ENCODE measurements at places on chromosomes 2 and 18.

GRCh38 chr2:45962177-45962921 is 310.9 kb downstream of the PRKCE start:
- DNase-seq = no peak

DNA sequence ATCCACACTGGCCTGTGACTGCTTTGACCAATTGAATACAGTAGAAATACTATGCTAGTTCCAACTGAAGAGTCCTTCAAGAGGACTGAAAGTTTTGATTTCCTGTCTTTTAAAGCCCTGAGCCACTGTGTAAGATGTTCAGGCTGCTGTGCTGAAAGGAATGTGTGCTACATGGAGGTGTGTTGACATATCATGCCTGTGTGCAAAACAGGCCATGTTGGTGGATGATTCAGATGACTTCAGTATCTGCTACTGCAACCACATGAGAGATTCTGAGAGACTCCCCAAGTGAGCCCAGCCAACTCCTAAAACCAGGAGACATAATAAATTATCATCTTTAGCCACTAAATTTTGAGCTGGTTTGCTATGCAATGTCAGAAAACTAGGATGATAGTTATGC is 662.9 kb downstream of the ZEB2 start:
- no peak for DNase-seq

DNA sequence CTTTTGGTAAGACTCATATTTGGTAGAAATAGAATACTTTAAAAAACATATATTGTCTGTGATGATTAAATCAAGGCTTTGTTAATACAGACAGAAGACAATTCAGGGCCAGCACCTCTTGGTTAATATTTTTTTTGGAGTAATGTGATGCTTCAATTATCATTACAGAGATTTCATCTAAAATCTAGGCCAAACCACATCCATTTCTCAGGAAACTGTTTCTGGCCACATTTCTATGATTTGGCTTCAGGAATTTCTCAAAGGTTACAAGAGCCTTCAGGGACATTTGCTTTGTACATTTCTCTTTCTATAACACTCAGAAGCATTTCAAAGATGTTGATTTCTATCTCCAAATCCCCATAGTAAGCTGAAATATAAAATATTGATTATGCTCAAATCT is 614.9 kb downstream of the LRP1B start:
- no peak for DNase-seq

GRCh38 chr2:8442833-8443486 is 238.9 kb upstream of the ID2 start:
- no peak for DNase-seq

DNA sequence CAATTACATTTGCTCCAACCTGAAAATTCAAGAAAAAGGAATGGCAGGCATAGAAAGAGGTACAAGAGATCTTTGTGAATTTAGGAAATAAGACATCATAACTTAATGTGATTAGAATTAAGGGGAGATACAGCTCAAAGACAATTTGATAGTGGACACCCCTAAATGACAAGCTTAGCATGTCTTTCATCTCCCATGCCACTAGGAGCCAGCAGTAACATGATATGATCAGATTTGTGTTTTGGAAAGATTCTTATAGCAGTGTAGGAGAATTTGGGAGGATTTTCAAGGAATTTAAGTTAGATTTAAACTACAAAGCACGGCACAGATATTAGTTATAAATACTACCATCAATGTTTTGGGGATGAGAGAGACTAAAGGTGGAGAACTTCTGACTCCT is 340.8 kb downstream of the RDH14 start:
- DNase-seq = no peak

- DNase-seq = no peak
These were observed 5.7 kb upstream of the MARCO start for GRCh38 chr2:118936306-118936705.

DNA sequence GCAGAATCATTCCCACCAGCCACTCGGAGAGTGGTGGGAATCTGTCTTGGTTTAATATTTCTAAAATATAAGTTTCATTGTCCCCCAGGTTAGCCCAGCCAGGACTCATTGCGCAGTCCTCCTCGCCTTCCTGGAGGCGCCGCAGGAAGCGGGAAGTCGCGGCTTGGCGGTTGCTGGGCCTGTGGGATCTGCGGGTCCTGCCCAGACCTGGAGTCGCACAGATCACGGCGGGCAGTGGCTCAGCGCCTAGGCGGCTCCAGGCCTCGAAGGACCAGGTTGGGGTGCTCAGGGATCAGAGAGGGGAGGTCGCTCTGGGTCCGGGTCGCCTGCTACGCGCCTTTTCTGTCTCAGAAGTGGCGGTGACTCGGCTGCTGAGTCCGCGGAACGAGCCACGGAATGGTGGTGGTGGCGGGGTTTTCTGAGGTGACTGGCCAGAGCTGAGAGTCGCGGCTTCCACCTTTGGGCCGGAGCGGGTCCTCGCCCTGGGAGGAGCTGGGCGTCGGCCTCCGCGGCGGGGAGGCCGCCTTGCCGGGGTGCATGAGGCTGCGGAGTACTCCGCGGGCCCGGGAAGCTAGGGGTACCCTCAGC is 2.6 kb downstream of the HOXD3 start:
- no peak for DNase-seq

DNA sequence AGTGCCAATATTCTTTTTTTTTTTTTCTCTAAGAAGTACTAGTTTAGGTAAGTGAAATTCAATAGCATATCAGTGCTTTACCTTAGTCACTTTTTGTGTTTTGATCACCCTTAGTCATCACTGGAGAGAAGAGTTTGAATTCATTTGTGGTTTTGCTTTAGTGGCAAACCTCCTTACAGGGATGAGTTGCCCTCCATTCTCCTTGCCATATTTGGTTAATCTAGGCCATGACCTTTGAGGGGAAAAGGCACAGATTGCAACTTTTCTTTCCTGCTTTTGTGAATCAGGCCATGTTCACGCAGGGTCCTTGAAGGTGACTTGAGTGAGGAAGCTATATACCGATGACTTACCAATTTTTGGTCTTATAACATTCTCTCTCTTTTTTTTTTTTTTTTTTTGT is 34.4 kb downstream of the PLEKHA3 start:
- peak; percentile 31 for DNase-seq

DNA sequence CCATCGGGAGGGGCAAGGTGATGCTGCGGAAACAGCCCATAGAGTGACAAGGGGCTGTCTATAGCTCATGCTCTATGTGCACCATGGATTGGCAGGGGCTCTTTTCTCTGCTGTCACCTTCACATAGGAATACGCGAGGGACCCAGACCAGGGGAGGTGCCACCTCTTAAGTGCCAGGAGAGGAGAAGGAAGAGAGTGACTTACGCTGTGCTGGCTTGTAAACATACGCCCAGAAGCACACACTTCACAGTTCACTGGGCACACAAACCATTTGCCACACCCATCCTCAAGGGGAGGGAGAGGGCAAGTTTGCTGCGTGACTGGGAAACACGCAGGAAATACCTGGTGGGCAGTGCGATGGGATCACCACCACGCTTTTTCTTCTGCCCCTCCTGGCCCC is 65.1 kb upstream of the GPR45 start:
- no peak for DNase-seq

DNA sequence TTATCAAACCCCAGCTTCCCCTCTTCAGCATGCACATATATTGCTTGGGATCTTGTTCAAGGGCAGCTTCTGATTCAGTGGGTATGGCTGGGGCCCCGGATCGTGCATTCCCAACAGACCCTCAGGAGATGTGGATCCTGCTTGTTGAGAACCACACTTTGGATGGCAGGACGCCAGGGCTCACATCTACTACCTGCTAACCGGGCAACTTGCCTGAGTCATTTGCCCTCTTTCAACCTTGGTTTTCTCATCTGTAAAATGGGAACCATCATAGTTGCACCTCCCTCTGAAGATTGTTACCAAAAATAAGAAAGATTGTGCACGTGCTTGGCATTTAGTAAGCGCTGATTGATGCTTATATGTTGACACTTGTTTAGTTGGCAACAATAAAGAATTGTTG is 154.6 kb downstream of the ACKR3 start:
- DNase-seq = no peak

DNA sequence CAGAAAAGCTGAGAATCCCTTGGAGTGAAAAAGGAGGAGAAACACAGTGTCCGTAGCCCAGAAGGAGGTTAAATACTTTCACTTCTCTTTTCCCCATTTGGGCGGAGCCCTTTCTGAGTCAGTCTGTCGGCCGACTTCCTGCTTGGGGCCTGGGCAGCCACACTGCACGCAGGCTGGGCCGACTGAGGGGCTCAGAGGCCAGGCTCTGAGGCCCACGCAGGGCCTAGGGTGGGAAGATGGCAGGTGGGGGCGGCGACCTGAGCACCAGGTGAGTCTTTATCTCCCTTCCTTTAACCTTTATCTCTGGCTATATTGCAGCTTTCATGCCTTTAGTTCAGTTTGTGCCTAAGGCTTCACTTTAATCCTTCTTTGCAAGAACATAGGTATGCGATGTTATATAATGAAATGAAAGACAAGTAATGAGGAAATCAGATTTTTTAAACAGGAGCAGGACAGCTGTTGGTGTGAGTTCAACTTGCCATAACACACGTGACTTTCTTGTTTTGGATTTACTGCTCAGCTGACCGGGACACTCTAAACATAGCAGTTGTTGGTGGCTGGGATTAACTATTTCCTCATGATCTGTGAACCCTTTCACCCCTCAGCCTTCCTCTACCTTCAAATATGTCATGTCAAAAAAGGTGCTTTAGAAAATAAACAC is at the start of gene SP100:
Gene SP100 (plus strand): TSS at position 141 of the 661 bp plus-strand sequence. CDS start 96 bp downstream, at position 237.
- DNase-seq = peak; percentile 82

DNA sequence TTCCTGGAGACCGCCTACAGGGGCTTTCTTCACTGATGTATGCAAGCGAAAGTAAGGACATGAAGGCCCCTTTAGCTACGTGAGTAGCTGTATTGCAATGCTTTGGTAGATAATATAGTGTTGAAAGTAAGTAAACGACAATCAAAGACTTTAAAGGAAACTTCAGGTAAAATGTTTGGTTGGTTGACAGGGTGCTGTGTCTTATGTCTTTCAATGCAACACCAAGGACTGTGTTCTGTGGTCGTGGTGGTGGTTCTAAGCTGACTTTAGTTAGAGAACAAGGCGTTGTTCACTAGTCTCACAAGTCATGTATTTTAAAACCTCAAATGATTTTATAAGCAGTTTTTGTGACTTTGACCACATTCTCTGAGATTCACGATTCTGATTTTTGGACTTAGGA is 58.0 kb upstream of the CABYR start:
- no peak for DNase-seq

- DNase-seq = no peak
These were observed 742.6 kb upstream of the HS6ST1 start for GRCh38 chr2:129061069-129061768.

DNA sequence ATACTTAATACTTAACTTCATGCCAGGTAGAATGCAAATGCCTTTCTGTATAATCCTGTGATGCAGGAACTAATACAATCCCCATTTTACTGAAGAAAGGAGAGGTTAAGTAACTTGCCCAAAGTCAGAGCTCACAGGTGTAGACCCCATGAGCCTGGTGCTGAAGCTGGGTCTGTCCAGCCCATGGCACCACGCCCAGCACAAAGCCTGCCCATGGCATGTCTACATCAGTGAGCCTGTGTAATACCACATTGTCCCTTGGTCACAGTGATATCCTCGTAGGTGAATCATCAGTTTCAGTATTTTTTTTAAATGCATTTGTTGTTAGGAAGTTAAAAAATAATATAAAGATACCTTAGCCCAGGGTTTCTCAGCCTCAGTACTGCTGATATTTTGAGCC is 69.9 kb upstream of the MCFD2 start:
- peak; percentile 34 for DNase-seq

DNA sequence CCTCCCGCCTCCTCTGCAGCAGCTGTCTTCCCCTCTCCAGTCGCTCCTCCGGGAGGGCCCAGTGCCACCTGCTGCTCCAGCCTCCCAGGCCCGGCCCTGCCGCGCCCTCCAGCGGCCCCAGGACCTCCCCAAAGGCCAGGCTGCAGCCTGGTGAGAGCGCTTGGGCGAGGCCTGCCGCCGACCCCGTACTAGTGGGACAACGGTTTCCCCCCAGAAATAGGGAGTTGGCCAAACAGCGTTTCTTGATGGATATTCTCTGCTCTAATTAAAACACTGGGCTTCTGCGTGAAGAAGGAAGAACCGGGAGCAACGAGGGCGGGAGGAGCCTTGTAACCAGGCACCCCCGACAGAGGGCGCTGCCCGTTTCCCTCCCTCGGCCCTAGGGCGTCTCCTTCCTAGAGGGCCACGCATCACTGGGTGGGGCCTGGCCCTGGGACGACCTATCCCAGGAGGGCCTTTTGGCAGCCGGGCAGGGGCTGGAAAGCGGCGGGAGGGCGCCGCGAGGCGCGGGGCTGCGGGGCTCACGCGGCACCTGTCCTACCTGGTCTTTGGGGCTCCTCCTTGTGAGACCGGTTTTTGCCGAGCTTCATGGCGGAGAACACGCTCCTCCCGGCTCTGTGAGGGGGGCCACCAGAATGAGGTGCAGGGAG is 25.4 kb upstream of the OTOF start:
- peak; percentile 86 for DNase-seq

- DNase-seq = no peak
These were observed 871.8 kb downstream of the SUCLG1 start for GRCh38 chr2:83587309-83587708.

- no peak for DNase-seq
These were observed 21.9 kb upstream of the TET3 start for GRCh38 chr2:73962798-73963197.

DNA sequence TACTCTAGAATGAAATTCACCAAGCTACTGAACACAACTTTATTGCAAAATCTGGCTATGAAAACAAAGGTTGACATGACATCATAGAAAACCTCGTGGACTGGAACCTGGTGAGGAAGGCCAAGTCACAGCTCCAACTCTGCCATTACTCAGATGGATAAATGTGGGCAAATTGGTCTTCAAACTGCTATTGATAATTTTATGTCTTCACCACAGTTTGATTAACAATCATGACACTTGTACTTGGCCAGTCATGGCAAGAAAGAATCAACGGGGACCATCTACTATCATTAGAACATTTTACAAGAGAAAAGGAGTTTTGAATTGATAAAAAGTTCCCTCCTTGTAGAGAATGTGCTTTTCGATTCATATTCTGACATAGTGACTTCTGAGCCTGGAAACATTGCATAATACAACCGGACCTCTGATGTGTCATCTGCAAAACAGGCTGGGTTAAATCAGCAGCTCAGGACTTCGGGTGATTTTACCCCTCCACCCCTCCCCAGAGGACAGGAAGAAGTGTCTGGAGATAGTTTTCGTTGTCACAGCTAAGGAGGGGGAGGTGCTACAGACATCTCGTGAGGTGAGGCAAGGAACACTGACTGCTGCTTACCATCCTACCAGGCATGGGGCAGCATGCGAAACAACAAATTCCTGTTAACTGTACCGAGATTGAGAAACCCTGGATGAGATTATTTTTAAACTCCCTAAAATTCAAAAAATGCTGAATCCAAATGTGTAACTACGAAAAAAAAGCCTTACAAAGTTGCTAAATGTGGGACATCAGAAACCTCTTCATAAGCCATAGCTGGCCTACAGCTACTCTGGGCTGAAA is 8.4 kb downstream of the L3MBTL4 start:
- DNase-seq = no peak

- no peak for DNase-seq
These were observed 2796.7 kb upstream of the TEKT4 start for GRCh38 chr2:92074549-92074898.

DNA sequence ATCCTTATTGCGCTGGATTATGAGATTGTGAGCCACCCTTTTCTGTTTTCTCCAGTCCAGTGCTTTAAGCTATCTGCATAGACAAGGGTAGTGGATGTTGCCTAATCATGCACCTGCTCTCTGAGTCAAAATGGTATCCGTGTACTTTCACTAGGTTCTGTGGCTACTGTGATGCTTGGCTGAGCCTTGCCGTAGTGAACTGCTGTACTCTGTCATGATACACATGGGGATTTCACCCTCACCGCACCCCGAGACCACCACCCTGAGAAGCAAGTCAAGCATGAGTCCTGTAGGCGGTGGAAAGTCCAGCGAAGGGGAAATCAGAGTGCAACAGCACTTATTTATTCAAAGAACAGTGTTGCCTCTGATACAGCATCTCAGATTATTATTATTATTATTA is 55.0 kb downstream of the ARHGAP25 start:
- no peak for DNase-seq

Data from CD4-positive, alpha-beta T cell treated with Interleukin-17A for 4 hours (primary cell).